ENCODE measurements at places on chromosomes 7 and 10.

- peak; percentile 42 for DNase-seq
Measured at GRCh38 chr10:101644002-101644401, 51.0 kb downstream of the FBXW4 start.

DNA sequence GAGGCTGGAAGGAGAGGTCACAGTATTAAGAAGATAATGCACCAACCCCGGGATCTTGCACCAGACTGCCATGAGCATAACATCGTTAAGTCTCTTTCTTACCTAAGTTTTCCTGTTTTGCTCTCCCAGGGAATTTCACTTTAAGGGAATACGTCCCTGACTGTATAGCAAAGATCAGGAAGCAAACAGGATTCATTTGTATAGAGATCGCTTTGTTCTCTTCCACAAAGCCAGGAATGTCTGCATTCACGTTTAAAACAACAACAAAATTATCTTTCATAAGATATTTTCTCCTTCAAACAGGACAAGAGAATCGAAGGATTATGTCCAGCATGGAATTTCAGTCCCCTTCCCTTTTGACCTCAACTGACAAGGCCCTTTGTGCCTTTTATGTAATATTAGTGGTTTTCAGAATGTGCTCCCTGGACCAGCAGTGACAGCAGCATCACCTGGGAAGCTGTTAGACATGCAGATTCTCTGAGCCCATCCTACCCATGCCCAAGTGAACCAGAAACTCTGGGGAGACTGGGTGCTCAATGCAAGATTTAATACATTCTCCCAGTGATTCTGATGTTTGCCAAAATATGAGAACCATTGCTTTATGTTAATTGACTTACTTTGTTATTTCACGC lies 286.3 kb downstream of the FGFR2 start:
- DNase-seq, result no peak

DNA sequence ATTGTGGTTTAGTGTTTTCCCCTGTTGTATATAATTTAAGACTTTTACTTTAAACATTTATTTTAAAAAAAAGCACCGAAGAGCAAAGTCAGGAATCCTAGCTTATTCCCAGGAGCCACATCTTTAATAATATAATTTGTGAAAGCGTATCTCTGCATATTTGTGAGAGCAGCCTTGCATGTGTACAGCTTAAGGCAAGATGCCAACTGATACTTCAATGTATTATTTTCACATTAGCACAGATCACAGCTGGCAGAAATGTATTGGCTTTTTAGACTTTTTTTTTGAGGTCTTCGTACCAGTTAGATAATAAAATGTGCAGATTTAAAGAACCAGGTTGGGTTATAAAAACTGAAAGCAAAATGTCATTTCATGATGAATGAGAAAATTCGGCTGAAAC lies 845.7 kb upstream of the POT1 start:
- no peak for DNase-seq

- no peak for DNase-seq
Measured at GRCh38 chr7:40874756-40875155, 740.0 kb downstream of the SUGCT start.

- DNase-seq, result no peak
Measured at GRCh38 chr7:147803606-147804005, 787.0 kb upstream of the C7orf33 start.

GRCh38 chr7:40836218-40836617 lies 701.4 kb downstream of the SUGCT start:
- DNase-seq, result no peak

- no peak for DNase-seq
Measured at GRCh38 chr7:134315679-134316538, 821 bp downstream of the SLC35B4 start.

- DNase-seq, result no peak
Measured at GRCh38 chr10:71421075-71421434, 24.3 kb downstream of the CDH23 start.

DNA sequence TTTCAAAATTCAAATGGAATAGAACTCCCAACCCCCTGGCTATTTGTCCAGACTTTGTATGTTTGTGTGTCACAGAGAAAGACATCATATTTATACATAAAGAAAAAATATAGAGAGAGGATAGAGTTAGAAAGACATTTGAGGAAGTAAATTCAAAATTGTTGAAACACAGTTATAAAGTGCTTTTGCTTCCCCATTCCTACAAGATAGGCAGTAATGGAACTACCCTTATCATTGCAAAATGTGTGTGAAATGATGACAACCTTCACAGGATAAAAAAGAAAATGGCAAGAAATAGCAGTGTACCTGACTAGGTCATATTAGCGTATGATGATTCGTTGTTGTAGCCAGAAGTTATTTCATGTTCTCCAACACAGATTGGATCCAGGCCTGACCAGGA lies 63.1 kb downstream of the FZD1 start:
- no peak for DNase-seq

DNA sequence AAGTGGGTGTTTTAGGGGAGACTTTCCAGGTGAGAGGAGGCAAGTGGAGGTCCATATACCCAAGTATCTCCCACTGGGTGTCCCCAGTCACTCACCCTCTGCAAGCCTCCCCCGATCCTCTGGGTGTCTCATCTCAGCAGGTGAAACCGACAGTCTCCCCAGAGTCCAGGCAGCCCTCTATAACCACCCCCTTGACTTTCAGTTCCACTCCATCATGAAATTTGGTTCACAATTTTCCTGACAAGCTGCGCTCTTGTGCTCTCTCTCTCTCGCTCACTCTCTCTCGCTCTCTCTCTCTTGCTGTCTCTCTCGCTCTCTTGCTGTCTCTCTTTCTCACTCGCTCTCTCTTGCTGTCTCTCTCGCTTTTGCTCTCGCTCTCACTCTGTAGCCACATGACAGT lies 8.1 kb upstream of the RABGEF1 start:
- peak; percentile 3 for DNase-seq

DNA sequence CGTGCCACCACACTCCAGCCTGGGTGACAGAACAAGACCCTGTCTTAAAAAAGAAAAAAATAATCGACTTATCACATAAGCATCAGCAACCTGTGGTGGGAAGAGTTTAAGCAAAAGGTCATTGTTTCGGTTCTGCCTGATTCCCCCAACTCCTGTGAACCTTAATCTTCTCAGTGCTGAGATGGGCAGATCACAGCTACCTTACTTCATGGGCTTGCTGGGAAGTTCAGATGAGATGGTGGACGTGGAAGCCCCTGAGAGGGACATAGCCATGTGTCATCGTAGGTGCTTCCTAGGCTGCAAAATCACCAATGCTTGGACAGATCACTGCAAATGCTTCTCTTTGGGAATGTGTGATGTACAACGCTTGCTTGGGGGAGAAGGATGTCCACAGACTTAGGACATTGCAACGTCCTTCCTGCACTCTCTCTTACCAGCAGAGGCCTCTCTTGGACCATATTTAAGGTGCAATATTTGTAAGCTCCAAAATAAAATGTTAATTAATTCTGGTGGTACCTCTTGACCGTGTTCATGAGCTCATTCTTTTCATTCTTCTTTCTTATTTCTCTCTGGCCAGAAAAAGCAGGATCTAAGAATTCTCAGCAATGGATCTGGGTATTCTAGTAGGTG lies 8.6 kb downstream of the GJD4 start:
- no peak for DNase-seq
